HCEC 1CT (cell line): ENCODE measurements at places on chromosomes 7 and 10.

- no peak for DNase-seq
Observed at GRCh38 chr7:87216701-87217508, 2.6 kb downstream of the TMEM243 start.

GRCh38 chr10:6579904-6580278, at the start of gene PRKCQ:
Gene PRKCQ, minus strand, starts transcription at chr10:6580276. Its CDS starts 65,141 bp downstream, at chr10:6515135.
- no peak for DNase-seq

GRCh38 chr10:112949143-112949823, 764 bp upstream of the TCF7L2 start:
- peak; percentile 46 for DNase-seq

DNA sequence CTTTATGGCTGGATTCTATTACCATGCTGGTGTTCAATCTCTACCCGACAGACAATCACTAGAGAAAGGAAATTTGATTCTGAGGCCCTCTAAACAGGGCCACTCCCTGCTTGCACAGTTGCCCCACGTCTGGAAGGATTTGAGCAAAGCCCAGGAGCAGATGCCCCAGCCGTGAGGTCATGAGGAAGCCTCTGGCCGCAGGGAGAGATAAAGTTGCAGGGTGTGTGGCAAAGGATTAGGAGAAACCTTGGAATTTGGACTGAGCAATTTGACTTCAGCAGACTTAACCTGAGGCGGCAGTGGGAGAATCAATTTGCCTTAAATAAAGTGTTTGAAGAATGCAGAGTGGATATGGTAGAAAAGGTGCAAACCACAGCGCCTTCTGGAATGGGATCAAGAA, 40.2 kb upstream of the KLF6 start:
- DNase-seq, result peak; percentile 86

GRCh38 chr10:78254013-78254412, 220.3 kb downstream of the RPS24 start:
- DNase-seq, result no peak

- DNase-seq, result peak; percentile 9
Observed at GRCh38 chr10:71835671-71836595, 15.1 kb downstream of the PSAP start.

DNA sequence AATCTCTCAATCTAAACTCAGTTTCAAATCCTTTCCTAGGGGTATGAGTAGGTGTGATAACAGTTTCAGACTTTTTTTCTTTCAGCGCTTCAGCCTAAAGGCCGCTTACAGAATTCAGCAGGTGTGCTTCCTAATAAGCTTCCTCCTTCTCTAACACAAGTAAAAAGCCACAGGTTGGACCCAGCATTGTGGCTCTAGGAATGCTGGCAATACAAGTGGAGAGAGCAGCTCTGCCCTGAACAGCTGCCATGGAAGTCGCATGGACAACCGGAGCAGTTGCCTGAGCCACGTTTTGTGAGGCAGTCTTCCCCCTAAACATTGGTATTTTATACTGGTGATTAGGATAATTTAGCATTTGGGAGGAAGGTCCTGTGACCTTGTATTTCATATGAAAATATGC, 83.5 kb downstream of the ST7 start:
- DNase-seq, result no peak

- no peak for DNase-seq
Observed at GRCh38 chr10:35326466-35327235, 9.7 kb upstream of the CCNY start.

GRCh38 chr10:88841316-88842111, 10.1 kb downstream of the ANKRD22 start:
- no peak for DNase-seq

- DNase-seq, result no peak
Observed at GRCh38 chr10:124510759-124511158, 49.1 kb downstream of the LHPP start.

GRCh38 chr10:54869022-54869421, 68.0 kb upstream of the PCDH15 start:
- no peak for DNase-seq

DNA sequence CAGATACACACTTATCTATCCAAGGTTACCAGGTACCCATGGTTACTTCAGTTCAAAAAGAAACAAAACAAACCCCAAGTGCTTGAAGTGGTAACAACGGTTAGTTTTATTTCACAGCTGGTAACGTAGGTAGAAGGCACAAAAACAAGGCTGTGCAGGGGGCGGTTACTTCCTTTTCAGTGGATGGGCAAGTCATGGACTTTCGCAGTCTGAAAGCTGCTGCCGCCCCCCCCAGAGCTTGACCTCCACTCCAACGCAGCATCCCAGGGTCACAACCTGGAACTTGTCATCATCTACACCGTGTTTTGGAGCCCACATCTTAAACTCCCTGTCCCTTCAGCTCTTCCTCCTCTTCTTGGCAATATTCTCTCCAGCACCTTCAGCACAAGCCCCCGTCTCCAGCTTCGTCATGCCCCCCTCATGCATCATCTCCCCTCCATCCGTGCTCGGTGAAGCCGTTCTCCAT, 181.2 kb upstream of the ITGB1 start:
- no peak for DNase-seq

- no peak for DNase-seq
Observed at GRCh38 chr7:127821146-127821545, 169.2 kb downstream of the SND1 start.

GRCh38 chr7:13742126-13742525, 247.3 kb downstream of the ETV1 start:
- DNase-seq, result peak; percentile 60

DNA sequence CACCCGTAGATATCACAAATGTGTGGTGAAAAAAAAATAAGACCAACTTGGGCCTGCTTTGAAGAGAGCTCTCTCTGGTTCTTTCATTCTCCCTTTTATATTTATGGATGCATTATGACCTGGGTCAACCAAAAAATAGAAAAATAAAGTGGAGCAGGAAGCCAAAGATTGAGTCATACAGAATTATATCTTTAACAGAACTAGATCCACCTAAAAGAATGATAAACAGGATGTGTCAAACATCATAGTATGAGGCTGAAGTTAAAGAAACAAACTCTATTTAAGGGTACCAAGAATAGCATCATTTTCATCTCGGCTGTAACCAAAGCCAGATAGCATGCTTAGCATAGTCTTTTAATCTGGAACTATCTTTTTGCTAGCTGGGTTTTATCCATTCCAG, 28.8 kb upstream of the NMT2 start:
- DNase-seq, result peak; percentile 59

- no peak for DNase-seq
Observed at GRCh38 chr7:47782022-47782421, 166.2 kb downstream of the PKD1L1 start.

- DNase-seq, result no peak
Observed at GRCh38 chr10:125137601-125138438, 22.5 kb downstream of the CTBP2 start.
